ENCODE measurements at places on chromosomes 5 and 9.

GRCh38 chr9:112780450-112781036 is 30.0 kb downstream of the SNX30 start:
- DNase-seq = no peak

DNA sequence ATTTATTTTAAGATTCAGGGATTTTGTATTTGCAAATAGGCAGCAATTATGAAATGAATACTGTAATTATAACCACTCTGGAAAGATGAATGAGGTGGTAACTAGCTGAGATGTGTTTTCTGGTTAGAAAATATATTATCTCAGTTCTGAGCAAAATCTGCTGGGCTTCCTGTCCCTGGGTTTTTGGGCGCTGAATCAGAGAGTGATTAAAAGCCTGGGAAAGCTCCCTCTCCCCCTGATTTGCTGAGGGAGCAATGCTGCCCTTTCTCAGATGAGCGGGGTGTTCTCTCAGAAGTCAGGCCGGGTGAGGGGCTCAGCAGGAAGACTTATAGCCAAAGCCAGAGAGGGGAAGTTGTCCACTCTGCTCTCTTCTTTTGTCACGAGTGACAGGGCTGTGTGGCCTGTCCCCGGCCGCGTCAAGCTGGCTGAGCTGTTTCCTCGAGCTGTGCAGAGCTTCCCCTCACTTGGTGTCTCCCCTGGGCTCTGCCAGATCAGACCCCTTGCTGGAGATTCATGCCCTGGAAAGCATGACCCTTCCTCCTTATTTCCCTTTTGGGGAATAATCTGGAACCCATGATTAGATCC is 39.8 kb upstream of the PITX1 start:
- no peak for DNase-seq

DNA sequence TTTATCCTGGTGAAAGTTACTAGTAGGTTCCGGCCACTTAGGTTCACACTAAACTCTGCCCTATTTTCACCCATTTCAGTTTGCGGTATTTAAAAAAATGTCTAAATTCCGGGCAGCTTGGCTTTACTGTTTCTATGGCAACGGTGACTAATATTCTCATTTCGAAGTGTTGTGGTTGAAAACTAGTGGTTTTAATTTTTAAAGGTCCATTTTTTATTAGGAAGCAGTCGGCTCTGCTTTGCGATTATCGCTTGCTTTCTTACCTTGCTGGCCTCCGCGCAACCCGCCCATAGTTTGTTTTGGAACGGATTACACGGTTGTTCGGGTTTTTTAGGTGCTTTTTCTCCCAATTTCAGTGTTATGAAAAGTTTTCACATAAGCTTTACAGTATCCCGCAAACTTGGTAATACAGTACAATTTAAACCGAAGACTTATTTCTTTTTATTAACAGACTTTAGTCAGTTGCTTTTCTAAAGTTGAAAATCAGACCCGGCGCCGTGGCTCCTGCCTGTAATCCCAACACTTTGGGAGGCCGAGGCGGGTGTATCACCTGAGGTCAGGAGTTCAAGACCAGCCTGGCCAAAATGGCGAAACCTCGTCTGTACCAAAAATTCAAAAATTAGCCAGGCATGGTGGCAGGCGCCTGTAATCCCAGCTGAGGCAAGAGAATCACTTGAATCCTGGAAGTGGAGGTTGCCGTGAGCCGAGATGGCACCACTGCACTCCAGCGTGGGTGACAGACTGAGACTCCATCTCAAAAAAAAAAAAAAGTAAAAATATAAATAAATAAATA is 1.6 kb downstream of the KDM4C start:
- peak; percentile 20 for DNase-seq

- DNase-seq = no peak
Observed at GRCh38 chr9:95874303-95874988, 1.0 kb upstream of the ERCC6L2 start.

DNA sequence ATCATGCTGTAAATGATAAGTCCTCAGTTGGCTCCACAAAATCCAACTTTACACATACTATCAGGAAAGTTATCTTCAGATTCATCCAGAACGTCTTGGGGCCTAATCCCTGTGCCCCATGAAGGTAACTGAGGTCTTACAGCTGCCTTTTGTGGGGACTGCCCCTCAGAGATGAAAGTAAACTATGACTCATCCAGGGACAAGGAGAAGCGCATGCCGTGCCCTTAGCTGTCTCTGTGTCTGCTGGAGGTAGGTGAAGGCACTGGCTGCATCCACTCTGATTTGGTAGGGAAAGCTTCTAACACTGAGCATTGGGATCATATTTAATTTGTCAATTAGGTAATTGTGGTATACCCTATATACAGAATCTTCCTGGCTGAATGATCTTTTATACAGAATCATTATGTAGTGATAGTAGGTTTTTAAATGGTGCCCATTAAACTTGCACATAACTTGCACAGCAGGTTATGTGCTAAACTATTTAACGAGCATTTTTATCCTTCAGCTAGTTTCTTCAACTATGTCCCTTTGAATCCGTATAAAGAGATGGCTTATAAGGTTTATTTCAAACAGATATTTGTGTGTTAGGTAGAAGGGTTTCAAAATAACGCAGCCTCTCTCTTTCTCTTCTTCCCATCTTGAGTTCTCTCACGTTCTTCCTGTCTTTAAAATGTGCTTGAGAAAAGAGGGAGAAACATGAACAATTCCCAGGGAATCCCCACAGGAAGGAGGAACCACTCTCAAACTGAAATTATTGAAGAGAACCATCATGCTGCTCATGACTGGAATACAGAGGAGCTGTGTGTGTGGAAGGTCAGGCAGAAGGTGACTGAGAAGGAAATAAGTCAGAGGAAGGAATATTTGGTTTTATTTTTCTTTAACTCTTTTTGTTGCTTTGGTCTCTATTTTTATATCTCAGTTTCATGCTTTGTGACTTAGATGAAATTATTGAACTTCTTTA is 250.9 kb downstream of the CD180 start:
- DNase-seq = no peak

DNA sequence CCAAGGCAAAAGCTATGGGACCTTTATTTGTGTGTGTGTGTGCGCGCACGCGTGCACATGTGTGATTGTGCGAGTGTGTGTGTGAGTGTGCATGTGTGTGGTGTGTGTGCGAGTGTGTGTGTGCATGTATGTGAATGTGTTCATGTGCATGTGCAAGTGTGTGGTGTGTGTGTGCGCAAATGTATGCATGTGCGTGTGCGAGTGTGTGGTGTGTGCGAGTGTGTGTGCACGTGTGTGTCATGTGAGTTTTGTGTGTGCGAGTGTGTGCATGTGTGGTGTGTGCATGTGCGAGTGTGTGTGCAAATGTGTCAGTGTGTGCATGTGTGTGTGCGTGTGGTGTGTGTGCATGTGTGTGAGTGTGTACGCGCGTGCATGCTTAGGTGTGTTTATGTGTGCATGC is 11.1 kb upstream of the GLT6D1 start:
- no peak for DNase-seq

DNA sequence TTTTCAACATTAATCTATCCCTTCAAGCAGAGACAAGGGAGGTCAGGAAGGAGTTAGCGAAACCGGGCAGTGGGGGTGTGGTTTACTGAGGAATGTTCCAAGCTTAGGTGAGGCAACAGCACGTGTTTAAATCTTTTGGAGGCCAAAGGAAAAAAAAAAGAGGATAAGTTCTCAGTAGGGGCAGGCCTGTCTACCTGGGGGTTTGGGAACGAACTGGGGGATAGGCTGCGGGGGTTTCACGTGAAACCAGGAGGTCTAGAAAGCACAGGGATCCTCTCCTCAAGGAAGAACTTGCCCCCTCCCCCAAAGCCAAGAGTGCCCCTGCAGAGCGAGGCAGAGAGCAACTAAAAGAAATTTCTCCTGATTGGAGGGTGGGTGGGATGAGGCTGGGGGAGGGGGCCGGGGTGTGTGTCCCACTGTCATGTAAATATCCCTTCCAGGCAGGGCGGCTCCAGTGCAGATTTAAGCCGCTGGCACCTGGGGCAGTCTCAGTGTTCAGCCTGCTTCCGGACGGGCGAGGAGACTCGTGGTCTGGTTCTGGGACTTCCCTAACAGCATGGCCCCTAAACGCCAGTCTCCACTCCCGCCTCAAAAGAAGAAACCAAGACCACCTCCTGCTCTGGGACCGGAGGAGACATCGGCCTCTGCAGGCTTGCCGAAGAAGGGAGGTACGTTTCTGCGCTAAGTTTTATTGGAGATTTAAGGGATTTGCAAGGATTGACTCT is 5.5 kb upstream of the SET start:
- no peak for DNase-seq

DNA sequence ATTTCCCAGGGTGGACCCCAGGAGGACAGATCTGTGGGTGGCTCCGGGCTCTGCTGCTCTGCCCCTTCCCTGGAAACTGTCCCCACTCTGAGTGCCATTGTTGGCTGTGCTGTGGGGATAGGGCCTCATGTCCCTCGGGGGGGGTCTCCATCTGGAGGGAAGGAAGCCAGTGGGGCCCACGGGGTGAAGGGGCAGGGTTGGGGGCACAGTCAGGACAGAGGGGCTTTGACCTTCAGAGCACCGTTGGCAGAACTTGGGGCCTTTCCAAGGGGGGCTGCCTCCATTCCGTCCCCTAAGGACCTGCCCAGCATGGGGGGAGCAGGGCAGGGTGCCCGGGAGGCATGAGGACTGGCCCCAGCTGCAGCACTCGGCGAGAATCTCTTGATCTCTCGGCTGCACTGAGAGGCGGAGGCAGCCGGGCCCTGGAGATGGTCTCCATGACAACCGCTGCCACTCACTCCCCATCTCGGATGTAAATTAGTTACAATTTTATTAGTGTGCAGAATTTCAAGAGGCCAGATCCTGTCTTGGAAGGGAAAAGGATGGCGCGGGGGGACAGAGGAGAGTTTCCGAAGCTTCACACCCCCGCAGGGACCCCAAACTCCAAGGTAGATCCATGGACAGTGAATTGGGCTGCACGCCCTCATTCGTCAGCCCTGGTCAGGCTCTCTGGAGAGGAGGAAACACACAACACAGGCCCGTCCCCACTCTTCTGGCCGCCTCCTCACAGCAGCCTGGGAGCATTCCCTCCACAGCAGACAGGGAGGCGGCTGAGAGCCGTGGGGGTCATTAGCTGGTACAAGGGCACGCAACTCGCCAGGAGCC is 216.2 kb upstream of the IER5L start:
- peak; percentile 11 for DNase-seq

- DNase-seq = no peak
Observed at GRCh38 chr5:2891781-2892180, 140.3 kb upstream of the IRX2 start.

DNA sequence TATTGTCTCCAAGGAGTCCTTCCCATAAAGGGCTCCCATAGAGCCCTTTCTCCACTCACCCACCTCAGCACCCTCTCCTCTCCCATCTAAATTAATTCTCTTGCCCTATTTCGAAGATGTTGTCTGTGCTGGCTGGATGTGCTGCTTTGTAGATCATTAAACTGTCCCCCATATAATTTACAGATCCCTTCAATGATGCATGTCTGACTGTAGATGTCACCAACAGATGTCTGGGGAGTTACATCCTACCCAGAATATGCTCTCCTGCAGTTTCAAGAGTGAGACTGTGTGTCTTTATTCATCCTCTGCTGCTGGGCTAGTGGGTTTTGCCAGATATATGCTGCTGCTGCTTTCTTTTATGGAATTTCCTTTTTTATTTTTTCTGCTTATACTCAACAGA is 351.2 kb downstream of the MLLT3 start:
- DNase-seq = no peak

- no peak for DNase-seq
Observed at GRCh38 chr5:80069918-80070318, 34.8 kb downstream of the THBS4 start.

DNA sequence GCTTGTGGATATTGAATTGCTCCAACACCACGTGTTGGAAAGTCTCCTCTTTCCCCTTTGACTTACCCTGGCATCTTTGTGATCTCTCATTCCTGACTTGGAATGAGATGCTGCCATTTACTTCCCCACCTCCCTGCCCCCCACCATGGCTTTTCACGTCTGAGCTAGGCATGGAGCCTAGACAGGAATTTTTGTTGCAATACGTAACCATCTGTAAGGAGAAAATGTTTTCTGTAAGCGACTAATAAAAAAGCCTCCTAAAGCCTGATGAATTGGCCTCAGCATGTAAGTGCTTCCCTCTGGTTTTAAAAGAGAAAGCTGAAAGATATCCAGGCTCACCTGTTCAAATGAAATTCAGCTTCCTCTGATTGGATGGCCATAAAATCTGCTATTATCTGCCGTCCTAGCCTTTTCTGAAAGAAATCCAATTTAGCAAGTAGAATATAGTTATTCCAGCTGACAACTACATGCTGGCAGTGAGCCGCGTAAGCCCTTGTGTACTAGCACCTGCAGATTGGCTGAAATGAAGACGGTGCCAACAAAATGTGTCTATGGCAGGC is 200.1 kb downstream of the NSG2 start:
- no peak for DNase-seq

- DNase-seq = peak; percentile 19
Observed at GRCh38 chr5:14399054-14399692, 182.4 kb upstream of the OTULINL start.

- DNase-seq = no peak
Observed at GRCh38 chr5:172266071-172266675, 17.4 kb downstream of the UBTD2 start.

- DNase-seq = no peak
Observed at GRCh38 chr9:120944434-120944843, 17.8 kb upstream of the TRAF1 start.

- DNase-seq = no peak
Observed at GRCh38 chr9:125240649-125240999, 519 bp downstream of the HSPA5 start.

DNA sequence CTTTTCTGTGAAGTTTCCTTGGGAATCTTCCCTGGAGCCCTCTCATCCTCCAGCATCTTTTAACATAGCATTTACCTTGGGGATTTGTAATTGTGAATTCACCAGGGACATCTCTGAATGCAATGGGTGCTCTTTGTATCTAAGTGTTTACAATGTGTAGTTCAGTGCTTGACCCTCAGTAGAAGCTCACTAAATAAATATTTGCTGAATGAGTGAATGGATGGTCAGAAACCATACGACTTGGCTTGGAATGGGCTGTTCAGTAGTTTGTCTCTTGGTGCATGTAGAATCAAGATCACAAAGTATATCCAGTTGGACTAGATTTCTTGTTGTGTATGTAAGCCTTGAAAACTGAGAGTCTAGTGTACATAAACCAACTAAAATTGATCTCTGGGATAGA is 81.8 kb upstream of the MEF2C start:
- no peak for DNase-seq

DNA sequence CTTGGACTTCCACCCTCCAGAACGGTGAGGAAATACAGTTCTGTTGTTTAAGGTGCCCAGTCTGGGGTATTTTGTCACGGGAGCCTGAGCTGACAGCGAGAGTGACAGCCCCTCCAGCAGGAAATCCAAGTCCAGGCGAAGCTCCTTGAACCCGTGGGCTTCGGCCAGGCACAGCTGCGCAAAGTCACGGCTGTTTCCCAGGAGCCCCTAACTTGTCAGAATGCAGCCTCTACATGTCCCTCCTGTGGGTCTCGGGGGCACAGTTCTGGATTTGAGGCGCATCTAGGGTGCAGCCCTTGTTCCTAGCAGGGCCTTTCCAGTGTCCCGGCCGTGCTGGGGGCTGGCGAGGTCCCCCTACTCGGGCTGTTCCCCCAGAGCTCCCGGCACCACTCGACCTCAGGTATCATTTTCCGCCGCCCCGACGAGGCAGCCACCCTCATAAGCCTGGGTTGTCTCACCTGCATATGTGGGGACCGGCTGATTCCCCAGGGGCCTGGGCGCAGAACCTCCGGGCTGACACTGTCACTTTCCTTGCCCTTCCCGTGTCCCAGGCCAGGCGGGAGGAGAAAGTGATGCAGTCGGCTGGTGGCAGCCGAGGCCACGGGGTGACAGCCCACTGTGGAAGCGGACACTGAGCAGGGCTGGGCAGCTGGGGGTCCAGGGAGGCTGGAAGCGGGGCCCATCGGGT is 4.5 kb downstream of the LCN8 start:
- DNase-seq = no peak
